ENCODE measurements at places on chromosomes 12 and 14.

- no peak for DNase-seq
Measured at GRCh38 chr14:103897075-103897947, 30.9 kb upstream of the TDRD9 start.

- no peak for DNase-seq
Measured at GRCh38 chr12:91651728-91652127, 469.1 kb upstream of the DCN start.

GRCh38 chr14:95025218-95025617 is 132.1 kb downstream of the DICER1 start:
- no peak for DNase-seq

- peak; percentile 55 for DNase-seq
Measured at GRCh38 chr12:101935890-101936746, 58.7 kb downstream of the DRAM1 start.

DNA sequence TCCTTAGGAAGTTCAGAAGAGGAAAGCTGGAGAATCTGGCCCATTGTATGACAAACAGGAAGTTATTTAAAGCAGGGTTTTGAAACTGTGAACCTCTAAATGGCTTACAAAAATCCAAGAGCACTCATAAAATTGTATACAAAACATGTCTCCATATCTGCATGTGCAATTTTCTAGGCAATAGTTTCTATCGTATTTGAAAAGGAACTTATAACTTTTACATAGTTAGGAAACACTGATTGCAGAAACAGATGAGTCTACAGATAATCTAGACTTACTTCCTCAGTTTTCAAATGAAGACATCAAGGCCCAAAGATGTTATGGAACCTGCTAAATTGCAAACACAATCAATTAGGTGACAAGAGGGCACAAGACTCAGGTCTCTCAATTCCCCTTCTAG is 53.3 kb upstream of the ETV6 start:
- peak; percentile 59 for DNase-seq

- DNase-seq = no peak
Measured at GRCh38 chr14:87008965-87009364, 984.0 kb downstream of the GALC start.

GRCh38 chr12:226401-226800 is 12.4 kb upstream of the SLC6A12 start:
- no peak for DNase-seq

DNA sequence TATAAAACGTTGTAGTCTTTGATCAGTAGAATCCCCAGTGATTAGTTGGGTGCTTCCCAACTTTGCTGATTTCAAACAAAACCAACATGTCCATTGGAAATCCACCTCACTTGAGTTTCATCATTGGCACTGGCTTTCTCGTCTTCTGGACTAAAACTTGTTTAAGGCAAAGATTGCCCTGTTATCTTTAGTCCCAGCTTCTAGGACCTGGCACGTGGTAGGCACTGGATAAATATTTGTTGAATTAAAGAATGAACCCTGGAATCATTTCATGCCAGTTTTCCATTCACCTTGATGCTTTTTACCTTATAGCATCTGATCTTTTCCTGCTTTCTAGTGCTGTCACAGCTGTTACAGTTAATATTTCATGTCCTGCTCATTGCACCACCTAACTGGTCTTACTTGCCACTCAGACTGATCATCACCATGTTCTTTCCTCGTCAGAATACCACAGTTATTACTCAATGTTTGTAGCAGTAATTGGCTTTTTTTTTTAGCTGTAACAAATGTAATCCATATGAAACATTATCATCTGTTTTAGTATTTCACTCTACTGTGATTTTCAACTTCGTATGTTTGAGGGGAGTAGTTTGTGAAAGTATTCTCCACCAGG is 7.3 kb upstream of the C12orf50 start:
- peak; percentile 74 for DNase-seq

DNA sequence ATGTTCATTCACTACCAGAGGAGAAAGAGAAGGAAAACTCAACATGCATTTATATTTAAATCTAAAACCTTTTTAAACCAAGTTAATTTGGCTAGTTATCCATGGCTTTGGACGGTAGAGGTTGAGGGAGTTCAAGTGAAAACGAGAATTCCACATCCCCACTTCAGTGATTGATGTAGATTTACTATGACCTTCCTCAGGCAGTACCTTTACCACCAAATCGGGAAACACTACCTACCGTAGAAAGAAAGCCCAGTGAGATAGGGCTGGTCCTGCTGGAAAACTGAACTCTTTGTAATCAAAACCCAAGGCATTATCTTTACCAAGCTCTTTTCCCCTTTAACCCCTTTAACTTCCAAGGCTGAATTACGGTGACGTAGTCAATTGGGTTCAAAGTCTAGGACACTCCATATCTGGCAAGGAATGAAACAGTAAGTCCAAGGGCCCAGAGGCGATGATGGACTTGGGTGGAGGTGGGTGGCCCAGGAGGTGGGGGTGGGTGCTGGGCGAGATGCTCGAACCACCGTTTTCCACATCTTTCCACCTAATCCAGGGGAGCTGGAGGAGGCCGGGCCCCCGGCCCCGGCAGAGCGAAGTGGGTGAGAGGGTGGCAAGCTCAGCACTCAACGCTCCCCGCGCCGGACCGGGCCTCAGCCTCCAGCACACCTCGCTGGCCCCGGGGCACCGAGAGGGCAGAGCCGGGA is 618 bp downstream of the SEC23A start:
- DNase-seq = peak; percentile 28
